ENCODE measurements at places on chromosomes 12 and 14. TPM values are rescaled to one million over a fixed set of nuclear protein-coding genes. Genes with fewer than 3 reads are reported as not detected.

The DLK1 gene
- not detected for total RNA-seq

The NXPH4 gene
- total RNA-seq = 0.13 TPM

The CCNT1 gene
- 20.5 TPM for total RNA-seq

The SERPINA12 gene
- not detected for total RNA-seq

The RALGAPA1 gene
- 14.8 TPM for total RNA-seq

The DAO gene
- total RNA-seq = not detected

The DPY19L2 gene
- 0.20 TPM for total RNA-seq

The RAD51AP1 gene
- total RNA-seq = 13.3 TPM

The RAB2B gene
- 39.6 TPM for total RNA-seq

The PLEKHG7 gene
- total RNA-seq = 0.07 TPM

The CIROP gene
- not detected for total RNA-seq

The ZNF740 gene
- 14.1 TPM for total RNA-seq

The MTA1 gene
- 44.1 TPM for total RNA-seq

The CMKLR1 gene
- total RNA-seq = 0.13 TPM

The KLRK1 gene
- total RNA-seq = not detected

The HOXC11 gene
- total RNA-seq = not detected

The SCARB1 gene
- 30.3 TPM for total RNA-seq

The CCDC38 gene
- not detected for total RNA-seq

The ORMDL2 gene
- total RNA-seq = 38.2 TPM

The MAP1LC3B2 gene
- 1.7 TPM for total RNA-seq

The C12orf60 gene
- 0.79 TPM for total RNA-seq

The CEBPE gene
- not detected for total RNA-seq

The YEATS4 gene
- 19.1 TPM for total RNA-seq

The HPD gene
- not detected for total RNA-seq

The RPGRIP1 gene
- total RNA-seq = not detected

The GNG2 gene
- total RNA-seq = 0.20 TPM

The FOXN4 gene
- not detected for total RNA-seq

The SIX6 gene
- total RNA-seq = not detected

The TAS2R7 gene
- total RNA-seq = not detected

The ZDHHC22 gene
- under 0.01 TPM for total RNA-seq

The SUSD6 gene
- 11.7 TPM for total RNA-seq

The MDM1 gene
- total RNA-seq = 7.8 TPM

The YLPM1 gene
- 28.7 TPM for total RNA-seq

The METTL17 gene
- 33.2 TPM for total RNA-seq

The CELA1 gene
- total RNA-seq = not detected

The DHH gene
- total RNA-seq = 18.8 TPM

The PLEK2 gene
- 10.4 TPM for total RNA-seq

The MYH6 gene
- not detected for total RNA-seq

The KCNH5 gene
- total RNA-seq = not detected

The NAA30 gene
- 35.4 TPM for total RNA-seq

The NRXN3 gene
- total RNA-seq = 0.04 TPM

The HAL gene
- 0.11 TPM for total RNA-seq

The LYZ gene
- not detected for total RNA-seq

The FAR2 gene
- total RNA-seq = 64.4 TPM

The AKAP5 gene
- total RNA-seq = 0.53 TPM

The SLC6A12 gene
- total RNA-seq = not detected

The OTOGL gene
- total RNA-seq = 0.63 TPM

The MSI1 gene
- not detected for total RNA-seq

The CLEC2A gene
- total RNA-seq = not detected

The KRT78 gene
- not detected for total RNA-seq

The KRT6C gene
- total RNA-seq = 0.07 TPM

The RTL1 gene
- not detected for total RNA-seq

The CD69 gene
- total RNA-seq = 0.14 TPM

The KRT86 gene
- 0.07 TPM for total RNA-seq

The APOF gene
- total RNA-seq = not detected

The CBX5 gene
- total RNA-seq = 42.9 TPM

The WASHC4 gene
- total RNA-seq = 157 TPM

The PLD4 gene
- total RNA-seq = under 0.01 TPM
